Caudate nucleus (tissue), 63 donors: ENCODE measurements at places on chromosomes 1 and 21.

GRCh38 chr1:18998016-18998724 is 41.7 kb upstream of the IFFO2 start:
- DNase-seq: no peak

GRCh38 chr1:160761886-160762285 is 22.8 kb downstream of the SLAMF7 start:
- no peak for DNase-seq

- no peak for DNase-seq
Observed at GRCh38 chr1:99705385-99705784, 59.5 kb downstream of the PALMD start.

GRCh38 chr1:219379691-219380090 is 206.0 kb downstream of the LYPLAL1 start:
- no peak for DNase-seq

DNA sequence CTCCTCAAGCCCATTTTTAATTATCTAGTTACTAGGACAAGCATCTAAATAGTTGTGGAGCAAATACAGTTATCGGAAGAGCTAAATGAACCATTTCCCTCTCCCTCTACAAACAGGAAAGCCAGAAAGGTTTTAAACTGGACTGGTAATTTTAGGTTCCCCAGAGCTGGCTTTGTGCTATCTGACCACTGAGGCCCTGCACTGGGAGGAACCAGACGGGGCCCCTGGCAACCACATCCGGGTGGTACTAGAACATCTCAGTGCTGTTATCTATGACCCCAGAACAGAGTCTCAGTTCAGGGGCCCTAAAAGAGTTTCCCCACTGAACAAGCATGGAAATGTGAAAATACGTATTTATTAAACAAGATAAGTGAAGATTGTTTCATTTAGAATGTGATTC is 7.7 kb upstream of the RSPH1 start:
- DNase-seq: no peak

- DNase-seq: no peak
Observed at GRCh38 chr21:26632691-26633090, 59.6 kb upstream of the CYYR1 start.

GRCh38 chr1:48817505-48818114 is 40.9 kb upstream of the BEND5 start:
- DNase-seq: peak; percentile 4

DNA sequence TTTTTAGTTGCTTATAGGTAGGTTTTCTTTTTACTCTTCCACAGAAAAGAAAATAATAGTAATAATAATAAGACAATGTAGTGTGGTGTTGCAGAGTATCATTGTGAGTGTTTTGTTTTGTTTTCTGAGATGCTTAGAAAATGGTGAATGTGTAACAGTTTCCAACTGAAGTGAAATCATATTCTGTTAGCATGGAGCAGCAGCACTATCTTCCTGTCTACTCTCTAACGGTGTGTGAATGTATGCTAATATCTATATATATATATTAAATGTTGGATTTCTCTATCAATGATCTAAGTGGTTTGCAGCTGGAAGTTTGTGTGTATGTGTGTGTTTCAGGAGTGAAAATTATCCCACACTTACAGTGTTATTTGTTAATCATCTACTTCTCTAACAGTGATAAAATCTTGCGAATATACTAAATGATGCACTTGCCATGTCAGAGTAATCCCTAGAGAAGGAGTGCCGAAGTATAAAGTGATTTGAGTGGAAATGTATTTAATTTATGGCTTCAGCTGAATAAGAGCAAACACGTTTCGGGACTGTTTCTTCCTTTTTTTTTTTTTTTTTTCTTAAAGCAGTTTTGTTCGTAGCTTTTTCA is 377 bp downstream of the SAMD13 start:
- no peak for DNase-seq

- no peak for DNase-seq
Observed at GRCh38 chr21:27532076-27532475, 565.2 kb upstream of the ADAMTS5 start.

GRCh38 chr1:162696286-162696862 is 64.1 kb downstream of the DDR2 start:
- DNase-seq: no peak

DNA sequence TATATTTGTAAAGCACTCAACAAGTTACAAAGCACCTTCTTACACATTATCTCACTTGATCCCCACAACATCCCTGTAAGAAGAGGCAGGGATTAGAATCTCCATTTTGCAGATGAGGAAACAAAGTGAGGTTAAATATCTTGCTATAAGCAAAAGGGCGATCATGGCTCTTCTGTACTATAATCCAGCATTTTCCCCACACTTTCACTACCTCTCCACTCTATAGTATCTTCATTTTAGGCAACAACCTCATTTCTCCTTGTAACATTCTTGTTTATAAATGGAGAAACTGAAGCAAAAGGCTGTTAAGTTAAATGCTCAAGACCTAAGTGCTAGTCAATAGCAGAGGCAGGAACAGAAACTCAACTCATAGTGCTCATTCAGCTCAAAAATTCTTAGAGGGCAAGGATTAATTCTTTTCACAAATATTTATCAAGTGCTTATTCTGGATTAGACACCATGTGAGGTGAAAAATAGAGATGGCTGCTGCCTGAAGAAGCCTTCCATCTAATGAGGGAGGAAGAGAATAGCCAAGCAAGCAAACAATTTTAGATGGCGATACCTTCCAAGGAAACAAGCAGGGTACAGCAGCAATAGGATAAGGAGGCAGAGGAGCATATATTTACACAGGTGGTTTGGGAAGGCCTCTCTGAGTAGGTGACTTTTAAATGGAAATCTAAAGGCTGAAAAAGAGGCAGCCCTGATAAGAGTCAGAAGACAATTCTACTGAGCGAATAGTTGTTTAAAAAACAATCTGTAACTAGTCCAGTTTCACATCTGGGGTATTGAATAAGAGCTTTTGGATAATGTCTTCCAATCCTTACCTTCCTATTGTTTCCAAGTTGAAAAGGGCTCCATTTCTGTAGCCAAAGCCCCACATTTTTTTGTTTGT is 3.5 kb downstream of the ERRFI1 start:
- no peak for DNase-seq

GRCh38 chr21:36735724-36736320 is 36.9 kb downstream of the SIM2 start:
- no peak for DNase-seq

GRCh38 chr1:32116531-32116930 is 8.7 kb downstream of the KPNA6 start:
- no peak for DNase-seq

- DNase-seq: no peak
Observed at GRCh38 chr1:204920967-204921366, 50.3 kb downstream of the NFASC start.

- no peak for DNase-seq
Observed at GRCh38 chr1:181202986-181203555, 114.6 kb downstream of the IER5 start.

- no peak for DNase-seq
Observed at GRCh38 chr1:106995970-106996369, 60.5 kb upstream of the PRMT6 start.

DNA sequence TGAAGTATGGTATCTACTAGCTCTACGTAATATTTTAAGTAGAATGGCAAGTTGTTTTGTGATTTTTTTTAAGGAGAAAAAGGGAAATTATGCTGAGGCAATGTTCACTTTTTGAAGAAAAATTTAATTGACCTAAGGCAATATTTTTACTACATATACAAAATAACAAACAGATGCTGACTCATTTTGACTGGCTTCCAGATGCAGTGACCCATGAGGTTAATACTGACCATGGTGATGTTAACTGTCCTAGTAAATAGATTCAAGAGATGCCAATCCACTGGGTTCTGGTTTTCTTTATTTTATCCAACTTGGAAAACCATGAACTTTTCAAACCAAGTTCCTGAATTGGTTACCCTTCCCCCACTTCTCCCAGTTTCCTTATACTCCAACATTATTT is 154.9 kb downstream of the CRB1 start:
- DNase-seq: no peak

DNA sequence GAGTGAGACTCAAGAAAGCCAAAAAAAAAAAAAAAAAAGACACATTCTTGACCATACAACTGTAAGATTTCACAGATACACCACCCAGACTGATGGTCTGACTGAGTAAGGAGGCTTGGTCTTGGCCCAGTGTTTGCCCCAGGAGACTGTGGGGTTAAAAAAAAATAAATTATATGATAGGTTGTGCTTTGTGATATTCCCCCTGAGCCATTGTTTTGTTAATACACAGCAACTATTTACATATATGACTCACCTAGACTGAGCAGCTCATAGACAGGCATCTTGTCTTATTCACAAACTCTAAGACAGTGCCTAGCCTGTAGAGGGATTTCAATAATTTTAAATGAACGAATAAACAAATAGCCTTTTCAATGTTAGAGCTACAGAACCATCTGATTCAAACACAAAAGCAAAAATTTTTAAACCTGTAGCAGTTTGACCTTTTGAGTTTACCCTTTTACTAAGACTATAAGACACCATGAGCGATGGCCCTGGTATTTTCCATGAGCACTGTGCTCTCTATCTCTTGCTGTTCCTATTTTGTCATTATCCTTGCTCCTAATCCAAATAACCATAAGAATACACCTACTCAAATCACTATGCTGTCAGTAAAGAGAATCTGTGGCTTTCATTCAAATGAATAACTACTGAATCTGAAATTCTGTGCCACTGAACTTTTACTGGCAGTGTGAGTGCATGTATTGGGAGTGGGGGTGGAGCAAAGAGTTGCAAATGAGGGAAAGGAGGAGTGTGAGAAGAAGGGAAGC is 199.4 kb upstream of the PTBP2 start:
- DNase-seq: no peak

GRCh38 chr1:215082532-215083382 is at the start of gene KCNK2:
Gene KCNK2, plus strand, starts transcription at chr1:215082737. Its CDS starts 649 bp downstream, at chr1:215083386.
- DNase-seq: no peak

DNA sequence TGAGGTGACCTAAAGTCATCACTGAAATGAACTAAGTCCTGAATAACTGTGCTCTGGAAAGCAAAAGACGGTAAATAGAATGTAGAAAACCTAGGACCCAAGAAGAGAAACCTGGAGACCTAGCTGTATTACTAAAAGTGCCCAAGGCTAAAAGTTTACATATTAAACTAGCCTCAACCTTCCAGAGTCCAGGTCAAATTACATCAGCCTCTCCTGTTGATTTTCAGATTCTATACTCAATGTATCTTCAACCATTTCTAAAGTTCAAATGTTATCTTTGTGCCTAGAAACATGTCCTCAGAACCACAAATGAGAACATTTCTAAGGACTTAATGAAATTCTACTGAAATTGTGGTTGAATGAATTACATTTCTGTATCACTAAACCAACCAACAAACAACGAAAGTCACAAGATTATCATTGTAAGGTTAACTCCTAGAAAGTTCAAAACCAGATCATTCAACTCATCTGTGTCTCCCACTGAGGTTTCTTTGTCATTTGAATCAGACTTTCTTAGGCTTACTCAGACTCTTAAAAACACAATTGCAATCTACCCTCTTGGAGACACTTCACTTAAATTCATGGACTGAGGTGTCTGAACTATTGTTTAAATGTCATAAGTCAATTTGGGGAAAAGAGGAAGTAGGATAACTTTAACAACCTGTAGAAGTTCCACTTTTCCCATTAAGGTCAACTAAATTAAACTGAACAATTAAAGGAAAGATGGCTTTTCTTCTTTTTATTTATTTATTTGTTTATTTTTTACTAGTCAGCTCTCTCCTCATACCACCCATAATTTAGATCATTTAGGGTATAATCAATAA is 207.7 kb downstream of the BARHL2 start:
- DNase-seq: no peak

GRCh38 chr1:35788139-35788538 is 18.4 kb upstream of the CLSPN start:
- DNase-seq: no peak

- no peak for DNase-seq
Observed at GRCh38 chr21:43927591-43928221, 62.7 kb downstream of the AGPAT3 start.

GRCh38 chr1:2438038-2438437 is 25.7 kb upstream of the PEX10 start:
- no peak for DNase-seq

GRCh38 chr1:221766210-221766609 is 24.3 kb upstream of the DUSP10 start:
- DNase-seq: no peak

GRCh38 chr1:160061369-160062229 is 8.4 kb downstream of the KCNJ10 start:
- peak; percentile 78 for DNase-seq

DNA sequence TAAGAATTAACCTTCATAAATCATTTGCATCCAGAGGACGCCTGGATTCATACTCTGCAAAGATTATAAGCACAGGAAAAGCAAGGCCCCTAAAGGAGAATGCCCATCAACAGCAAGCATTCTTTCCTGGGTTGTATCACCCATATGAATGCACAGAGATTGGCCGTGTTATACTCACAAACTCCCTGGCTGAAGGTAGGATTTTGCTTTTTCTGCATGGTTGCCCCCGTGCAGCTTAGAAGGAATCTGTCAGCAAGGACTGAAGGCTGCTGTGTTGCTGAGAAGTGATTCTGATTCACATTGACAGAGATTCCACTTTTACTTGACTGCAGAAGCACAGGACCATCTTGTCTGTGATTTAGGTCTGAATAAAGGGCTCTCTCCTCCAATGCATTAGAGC is 283.0 kb downstream of the LRRIQ3 start:
- DNase-seq: no peak

- DNase-seq: no peak
Observed at GRCh38 chr1:19156676-19157075, 53.4 kb downstream of the UBR4 start.

GRCh38 chr1:101033017-101033416 is 7.4 kb upstream of the DPH5 start:
- no peak for DNase-seq

DNA sequence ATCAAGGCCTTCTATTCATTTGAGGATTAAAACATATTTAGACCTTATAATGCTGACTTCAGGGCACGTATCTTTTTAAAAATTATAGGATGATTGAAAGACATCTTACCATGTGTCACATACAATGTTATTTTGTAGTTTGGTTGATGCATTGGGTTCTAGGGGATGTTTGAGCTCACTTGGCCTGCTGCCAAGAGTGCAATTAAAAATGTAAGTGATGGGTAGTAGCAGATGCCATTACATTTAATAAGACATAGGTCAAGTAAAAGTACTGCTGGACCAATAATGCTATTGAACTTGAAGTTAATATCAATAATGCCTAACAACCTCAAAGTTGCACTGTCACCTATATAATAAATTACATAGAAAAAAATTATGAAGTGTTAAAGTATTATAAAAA is 616.5 kb upstream of the RGS18 start:
- DNase-seq: no peak

DNA sequence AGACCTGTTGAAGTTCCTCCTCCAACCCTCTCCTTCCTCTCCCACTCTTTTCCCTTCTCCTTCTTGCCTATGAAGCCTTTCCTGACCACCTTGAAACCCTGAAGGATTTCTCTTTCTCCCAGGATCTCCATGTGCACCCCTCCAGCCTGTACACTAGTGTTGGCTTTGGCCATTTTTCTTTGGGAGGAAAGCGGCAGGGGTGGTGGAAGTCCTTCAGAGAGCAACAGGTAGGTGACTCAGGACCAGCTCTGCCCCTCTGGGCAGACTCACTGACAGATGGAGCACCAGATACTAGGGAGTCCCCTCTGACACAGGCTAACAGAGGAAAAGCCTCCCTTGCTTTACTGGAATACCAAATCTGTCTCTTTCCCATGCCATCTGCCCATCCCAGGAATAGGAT is 4.6 kb downstream of the SLC26A9 start:
- DNase-seq: no peak

GRCh38 chr1:151520359-151520758 is 9.2 kb downstream of the CGN start:
- no peak for DNase-seq
